ENCODE measurements at places on chromosomes 1 and 21. TPM values are rescaled to one million over a fixed set of nuclear protein-coding genes. Genes with fewer than 3 reads are reported as not detected.

CA6 gene
- total RNA-seq: not detected

PROK1 gene
- not detected for total RNA-seq

LCE1E gene
- not detected for total RNA-seq

MYOG gene
- total RNA-seq: not detected

SMIM1 gene
- total RNA-seq: 8.6 TPM

MTARC2 gene
- total RNA-seq: 22.2 TPM

VHLL gene
- total RNA-seq: not detected

LIN28A gene
- not detected for total RNA-seq

ATP6V1G3 gene
- total RNA-seq: not detected

MPC2 gene
- 64.2 TPM for total RNA-seq

CD5L gene
- not detected for total RNA-seq

ANGEL2 gene
- total RNA-seq: 44.8 TPM

LCE6A gene
- not detected for total RNA-seq

NUP210L gene
- not detected for total RNA-seq

DPT gene
- total RNA-seq: 249 TPM

AIRE gene
- total RNA-seq: not detected

GJB4 gene
- total RNA-seq: not detected

RPE65 gene
- total RNA-seq: not detected

ITGB3BP gene
- 25.3 TPM for total RNA-seq

C1orf56 gene
- 7.2 TPM for total RNA-seq

KIAA1614 gene
- 11.4 TPM for total RNA-seq

MMEL1 gene
- total RNA-seq: 0.66 TPM

ZSWIM5 gene
- 3.3 TPM for total RNA-seq

ZNF648 gene
- not detected for total RNA-seq

DAP3 gene
- total RNA-seq: 96.7 TPM

GBP6 gene
- not detected for total RNA-seq
